Hematopoietic multipotent progenitor cell (in vitro differentiated cells): ENCODE measurements at places on chromosomes 5 and 9. TPM values are rescaled to one million over a fixed set of nuclear protein-coding genes. Genes with fewer than 3 reads are reported as not detected.

The CCL21 gene
- total RNA-seq = not detected

The LCN10 gene
- 1.3 TPM for total RNA-seq

The BTNL8 gene
- total RNA-seq = under 0.01 TPM

The MEF2C gene
- 98.0 TPM for total RNA-seq

The FAM153A gene
- total RNA-seq = 0.27 TPM

The NUTM2G gene
- total RNA-seq = not detected

The ZNF483 gene
- 1.1 TPM for total RNA-seq

The SLC25A2 gene
- 0.54 TPM for total RNA-seq

The ETF1 gene
- total RNA-seq = 56.3 TPM

The CCDC69 gene
- total RNA-seq = 33.7 TPM

The NSG2 gene
- not detected for total RNA-seq

DNA sequence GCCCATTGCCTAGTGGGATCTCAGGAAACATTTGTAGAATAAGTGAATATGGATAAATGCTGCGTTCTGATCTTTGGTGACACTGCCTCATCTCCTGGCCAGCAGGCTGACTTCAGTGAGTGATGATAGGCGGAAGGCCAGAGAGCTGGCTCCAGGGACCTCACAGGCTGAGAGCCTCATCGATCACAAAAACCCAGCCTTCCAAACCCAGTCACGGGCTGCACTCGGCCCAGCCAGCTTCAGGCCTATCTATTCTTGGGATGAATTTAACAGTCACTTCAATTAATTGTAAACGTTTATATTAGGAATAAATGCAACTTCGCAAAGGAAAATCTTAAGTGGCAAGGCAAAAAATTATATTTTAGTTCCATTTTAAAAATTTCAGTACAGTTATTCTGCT is 201.6 kb downstream of the IRX2 start:
- no peak for DNase-seq

- no peak for DNase-seq
These were observed 22.6 kb downstream of the MYO10 start for GRCh38 chr5:16913187-16914107.

GRCh38 chr5:172064358-172064757 is 57.9 kb upstream of the FBXW11 start:
- DNase-seq = no peak

GRCh38 chr9:113631871-113632665 is 168.5 kb downstream of the RGS3 start:
- DNase-seq = no peak

DNA sequence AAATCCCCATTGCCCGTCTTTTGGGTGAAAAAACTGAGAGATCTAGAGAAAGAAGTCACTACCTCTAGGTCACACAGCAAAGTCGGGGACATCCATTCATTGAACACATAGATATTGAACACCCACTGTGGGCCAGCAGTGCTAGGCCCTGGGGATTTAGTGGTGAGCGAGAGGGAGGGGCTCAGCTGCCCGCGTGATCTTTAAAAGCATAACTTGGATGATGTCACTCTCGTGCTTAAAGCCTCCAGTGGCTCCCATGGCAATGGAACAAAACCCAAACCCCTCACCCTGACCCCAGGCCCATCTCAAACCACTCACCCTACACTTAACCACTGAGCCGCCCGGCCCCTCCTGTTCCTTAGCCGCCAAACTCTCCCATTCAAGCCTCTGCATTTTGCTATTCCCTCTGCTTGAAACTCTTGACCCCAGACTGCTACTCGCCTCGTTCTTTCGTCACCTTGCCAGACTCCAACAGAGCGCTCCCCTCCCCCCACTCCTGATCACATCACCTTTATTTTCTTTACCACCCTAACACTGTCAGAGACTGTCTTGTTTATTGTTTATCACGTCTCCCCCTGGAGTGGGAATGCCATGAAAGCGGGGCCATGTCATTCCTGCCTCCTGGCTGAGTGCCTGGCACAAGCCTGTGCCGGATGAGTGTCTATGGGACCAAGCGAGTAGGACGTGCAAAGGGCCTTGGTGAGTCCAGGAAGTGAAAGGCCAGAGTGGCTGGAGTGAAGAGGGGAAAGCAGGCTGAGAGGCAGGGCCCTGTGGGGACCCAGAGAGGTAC is 710 bp upstream of the PIP5KL1 start:
- no peak for DNase-seq

GRCh38 chr9:8555762-8556500 is 756.4 kb upstream of the DMAC1 start:
- DNase-seq = no peak

GRCh38 chr5:63401436-63402046 is 560.7 kb downstream of the HTR1A start:
- peak; percentile 44 for DNase-seq

DNA sequence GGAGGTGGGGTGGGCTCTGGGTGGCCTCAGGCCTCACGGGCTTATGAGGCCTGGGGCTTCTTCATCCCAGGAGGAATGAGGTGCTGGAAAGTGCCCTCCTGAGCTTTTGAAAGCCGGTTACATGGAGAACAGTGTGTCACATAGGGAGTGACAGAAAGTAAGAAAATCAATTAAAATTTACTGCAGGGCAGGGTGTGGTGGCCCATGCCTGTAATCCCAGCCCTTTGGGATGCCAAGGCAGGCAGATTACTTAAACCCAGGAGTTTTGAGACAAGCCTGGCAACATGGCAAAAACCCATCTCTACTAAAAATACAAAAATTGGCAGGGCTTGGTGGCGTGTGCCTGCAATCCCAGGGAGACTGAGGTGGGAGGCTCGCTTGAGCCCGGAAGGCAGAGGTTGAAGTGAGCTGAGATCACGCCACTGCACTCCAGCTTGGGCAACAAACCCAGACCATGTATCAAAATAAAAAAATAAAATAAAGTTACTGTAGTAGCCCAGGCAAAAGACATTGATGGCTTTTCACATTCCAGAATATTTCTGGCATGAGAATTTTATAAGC is 125.8 kb upstream of the DAPK1 start:
- no peak for DNase-seq

DNA sequence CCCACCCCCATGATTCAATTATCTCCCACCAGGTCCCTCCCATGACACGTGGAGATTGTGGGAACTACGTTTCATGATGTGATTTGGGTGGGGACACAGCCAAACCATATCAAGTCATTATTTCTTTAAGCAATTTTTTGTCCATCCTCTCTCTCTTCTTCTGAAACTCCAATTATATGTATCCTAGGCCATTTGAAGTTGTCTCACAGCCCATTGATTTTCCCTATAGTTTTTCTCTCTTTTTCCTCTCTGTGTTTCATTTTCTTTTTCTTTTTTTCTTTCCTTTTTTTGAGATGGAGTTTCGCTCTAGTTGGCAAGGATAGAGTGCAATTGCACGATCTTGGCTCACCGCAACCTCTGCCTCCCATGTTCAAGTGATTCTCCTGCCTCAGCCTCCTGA is 101.9 kb upstream of the CXCL14 start:
- no peak for DNase-seq

DNA sequence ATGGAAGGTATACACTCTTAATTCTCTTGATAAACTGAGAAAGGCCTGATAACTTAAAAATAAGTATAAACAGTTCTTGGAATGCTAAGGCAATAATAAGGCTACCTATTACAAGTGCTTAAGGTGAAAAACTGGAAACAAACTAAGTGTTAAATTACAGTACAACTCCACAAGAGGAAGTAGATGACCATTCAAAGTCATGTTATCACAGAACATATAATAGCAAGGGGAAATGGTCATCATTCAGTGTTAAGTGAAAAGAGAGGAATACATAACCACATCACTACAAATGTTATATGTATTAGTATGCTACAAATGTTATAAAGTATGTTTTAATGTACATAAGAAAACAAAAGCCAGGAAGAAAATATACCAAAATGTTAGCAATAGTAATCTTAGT is 135.9 kb downstream of the CCDC192 start:
- no peak for DNase-seq

DNA sequence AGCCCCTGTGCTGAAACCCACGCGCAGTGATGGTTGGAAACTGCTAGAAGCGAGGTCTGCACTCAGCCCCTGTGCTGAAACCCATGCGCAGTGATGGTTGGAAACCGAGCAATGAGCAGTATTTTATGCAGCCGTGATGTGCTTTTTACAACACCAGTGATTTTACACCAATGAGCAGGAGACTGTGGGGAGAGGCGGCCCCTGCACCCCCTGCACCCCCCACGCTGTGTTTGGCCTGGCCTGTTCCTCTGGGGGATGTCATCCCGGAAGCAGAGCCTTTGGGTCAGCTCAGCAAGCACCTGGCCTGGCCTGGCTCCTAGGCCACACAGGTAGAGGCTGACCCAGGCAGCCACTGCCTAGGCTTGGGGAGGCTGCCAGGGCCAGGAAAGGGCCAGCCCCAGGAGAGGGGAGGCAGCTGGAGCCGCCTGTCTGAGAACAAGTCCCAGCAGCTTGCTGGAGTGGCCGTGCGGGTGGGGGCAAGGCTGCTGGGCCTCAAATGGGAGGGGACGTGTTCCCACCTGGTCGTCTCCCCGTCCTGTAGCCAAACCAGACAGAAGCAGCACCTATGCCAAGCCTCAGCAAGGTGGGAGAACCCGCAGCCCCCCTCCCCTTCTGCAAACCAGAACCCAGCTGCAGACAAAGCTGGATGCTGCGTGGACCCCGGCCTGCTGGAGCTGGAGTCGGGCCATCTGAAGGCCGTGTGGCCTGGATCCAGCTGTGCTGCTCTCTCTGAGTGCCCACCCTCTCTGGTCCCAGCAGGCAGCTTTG is 46.8 kb downstream of the DBH start:
- no peak for DNase-seq

DNA sequence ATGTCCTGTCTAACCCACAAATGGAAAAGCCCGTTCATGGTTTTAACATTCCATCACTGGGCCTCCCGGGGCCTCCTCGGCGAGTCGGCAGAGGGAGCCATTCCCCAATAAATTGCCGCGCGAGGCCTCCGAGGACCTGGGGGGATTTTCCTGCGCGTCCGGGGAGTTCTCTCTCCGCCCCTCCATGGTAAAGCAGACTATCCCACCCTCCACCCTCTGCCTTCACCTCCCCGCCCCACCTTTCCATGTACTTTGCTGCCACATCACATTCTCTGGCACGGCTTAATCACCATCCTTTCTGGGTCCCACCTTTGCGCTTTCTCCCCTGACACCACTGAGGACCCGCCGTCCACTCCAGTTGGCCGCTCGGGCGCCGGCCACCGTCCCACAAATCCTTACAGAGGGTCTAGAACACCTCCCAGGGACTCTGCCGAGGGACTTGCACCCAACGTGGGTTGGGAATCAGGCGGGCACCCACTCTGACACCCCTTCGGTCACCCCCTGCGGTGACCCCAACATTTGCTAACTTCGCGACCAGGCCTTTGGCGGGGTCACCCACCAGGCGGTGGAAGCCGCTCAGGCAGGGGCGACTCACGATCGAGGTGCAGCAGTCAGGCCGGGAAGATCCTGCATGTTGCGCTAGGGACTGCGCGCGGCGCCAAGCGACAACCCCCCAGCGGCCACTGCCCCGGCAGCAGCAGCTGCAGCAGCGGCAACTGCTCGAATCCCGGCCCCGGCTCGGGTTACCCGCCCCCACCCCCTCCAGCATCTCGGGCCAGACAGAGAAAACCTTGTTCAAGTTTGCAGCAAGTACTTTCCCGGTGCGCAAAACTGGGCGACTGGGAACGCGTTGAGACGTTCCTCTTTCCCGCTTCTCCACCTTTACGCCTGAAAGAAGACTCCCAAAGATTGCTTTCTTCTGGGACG is at the start of gene MEGF10:
TSS of gene MEGF10 (plus strand) at position 778 of the 927 bp plus-strand sequence. CDS start 40,513 bp downstream, outside the sequence.
- DNase-seq = peak; percentile 29

- DNase-seq = no peak
These were observed 169.8 kb downstream of the FOCAD start for GRCh38 chr9:20853866-20854265.

GRCh38 chr9:130303613-130304055 is 38.1 kb downstream of the HMCN2 start:
- no peak for DNase-seq

- no peak for DNase-seq
These were observed 4.7 kb downstream of the BTNL9 start for GRCh38 chr5:181044662-181045305.

GRCh38 chr5:136123236-136123768 is 9.3 kb upstream of the SMAD5 start:
- no peak for DNase-seq

DNA sequence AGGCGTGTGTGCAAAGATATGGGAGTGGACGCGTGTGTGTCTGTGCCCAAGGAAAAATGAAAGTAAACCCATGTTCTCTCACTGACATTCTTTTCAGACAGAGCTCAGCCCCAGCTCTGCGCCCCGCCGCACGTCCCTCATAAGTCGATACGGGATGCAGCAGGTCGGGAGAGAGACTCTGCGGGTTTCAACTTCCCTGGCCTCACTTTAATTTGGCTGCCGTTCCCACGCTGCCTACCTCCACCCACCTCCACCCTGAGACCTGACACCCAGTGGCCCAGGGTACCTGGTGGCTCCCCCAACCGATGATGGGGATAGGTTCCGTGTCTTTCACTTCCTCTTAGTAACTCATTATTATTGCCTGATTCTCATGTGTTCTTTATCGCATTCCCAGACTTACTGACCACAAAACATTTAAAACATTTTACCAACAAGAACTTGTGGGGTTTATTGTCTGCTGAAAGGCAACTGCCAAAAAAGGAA is 19.4 kb downstream of the LHX2 start:
- no peak for DNase-seq

DNA sequence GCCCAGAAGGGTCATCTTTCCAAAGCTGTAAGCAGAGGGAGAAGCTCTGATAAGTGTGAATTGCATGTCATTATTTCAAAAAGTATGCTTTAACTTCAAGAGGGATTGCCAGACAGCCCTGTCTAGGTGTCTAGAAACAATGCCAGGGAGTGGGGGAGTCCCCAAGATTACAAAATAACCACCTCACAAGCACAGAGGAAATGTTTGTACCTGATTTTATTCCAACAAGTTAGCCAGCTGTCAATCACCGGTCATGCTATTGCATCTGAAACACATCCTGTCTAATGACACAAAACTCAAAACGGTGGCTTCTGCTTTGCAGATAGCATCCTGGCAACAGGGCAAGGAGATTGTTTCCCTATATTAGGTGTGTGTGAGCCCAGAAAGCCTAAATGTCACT is 154.2 kb upstream of the WWC1 start:
- DNase-seq = no peak

- DNase-seq = no peak
These were observed 130.5 kb upstream of the HAND1 start for GRCh38 chr5:154608531-154609011.

DNA sequence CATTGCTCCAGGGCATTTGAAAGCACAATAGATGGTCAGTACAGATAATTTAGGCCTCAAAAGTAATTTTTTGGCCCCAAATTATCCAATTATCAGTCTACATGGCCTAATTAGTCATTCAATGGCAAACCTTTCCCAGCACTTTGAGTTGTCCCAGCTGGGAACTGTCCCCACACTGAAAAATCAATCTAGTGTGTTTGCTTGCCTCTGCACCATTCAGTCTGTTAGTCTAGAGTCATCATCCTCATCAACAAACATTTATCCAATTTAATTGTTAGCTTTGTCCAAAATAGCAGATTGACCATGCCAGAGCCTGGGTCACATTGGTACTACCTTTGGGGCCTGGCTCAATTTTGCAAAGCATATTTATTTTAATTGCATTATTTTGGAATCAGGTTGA is 13.9 kb downstream of the NR4A3 start:
- no peak for DNase-seq

GRCh38 chr5:9622971-9623421 is 7.2 kb downstream of the TAS2R1 start:
- peak; percentile 5 for DNase-seq
